ENCODE measurements at places on chromosomes 6 and 20.

GRCh38 chr6:110562316-110562915 is 86.0 kb upstream of the SLC22A16 start:
- DNase-seq, result no peak

DNA sequence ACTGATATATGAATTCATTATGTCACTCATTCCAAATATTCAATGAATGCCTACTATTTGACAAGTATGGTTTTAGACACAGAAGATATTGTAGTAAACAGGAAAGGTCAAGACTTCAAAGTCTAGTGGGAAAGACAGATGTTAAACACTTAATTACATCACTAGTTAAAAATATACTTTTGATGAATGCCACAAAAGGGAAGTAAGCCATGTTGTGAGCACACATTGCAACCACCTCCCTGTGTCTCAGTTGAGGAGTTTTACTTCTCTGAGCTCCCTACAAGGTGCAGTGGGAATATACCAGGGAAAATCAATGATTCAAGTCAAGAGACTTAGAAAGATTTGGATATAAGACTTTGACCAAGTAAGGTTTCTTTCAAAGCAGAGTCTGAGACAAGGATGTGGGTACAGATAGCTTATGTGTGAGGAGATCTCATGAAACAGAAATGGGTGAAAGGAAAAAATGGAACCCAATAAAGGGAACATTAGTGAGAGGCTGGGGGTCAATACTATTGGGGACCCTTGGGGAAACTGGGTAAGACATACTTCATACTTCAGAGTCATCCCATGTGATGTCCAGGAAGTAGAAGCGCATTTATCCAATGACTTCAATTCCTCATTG is 503.7 kb downstream of the KIF16B start:
- no peak for DNase-seq

- no peak for DNase-seq
Measured at GRCh38 chr6:392441-393390, 1.2 kb downstream of the IRF4 start.

DNA sequence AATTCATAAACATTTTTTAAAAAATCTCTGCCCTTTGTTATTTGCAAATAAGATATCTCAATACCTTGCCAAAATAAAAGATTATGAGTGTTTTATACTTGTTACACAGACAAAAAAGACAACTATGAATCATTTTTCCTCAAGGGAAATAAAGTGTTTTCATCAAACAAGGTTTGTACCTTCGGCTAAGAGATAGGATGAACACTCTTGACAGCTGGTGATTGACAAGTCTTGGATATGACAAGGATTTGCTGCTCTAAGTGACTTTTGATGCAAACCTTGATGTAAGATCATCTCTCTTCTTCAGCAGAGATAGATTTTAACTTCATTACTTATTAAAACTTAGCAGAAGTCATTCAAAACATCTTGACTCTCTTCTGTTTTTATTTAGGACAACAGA is 514.3 kb upstream of the IRAK1BP1 start:
- no peak for DNase-seq

- no peak for DNase-seq
Measured at GRCh38 chr6:38144365-38144945, 324.9 kb downstream of the ZFAND3 start.

DNA sequence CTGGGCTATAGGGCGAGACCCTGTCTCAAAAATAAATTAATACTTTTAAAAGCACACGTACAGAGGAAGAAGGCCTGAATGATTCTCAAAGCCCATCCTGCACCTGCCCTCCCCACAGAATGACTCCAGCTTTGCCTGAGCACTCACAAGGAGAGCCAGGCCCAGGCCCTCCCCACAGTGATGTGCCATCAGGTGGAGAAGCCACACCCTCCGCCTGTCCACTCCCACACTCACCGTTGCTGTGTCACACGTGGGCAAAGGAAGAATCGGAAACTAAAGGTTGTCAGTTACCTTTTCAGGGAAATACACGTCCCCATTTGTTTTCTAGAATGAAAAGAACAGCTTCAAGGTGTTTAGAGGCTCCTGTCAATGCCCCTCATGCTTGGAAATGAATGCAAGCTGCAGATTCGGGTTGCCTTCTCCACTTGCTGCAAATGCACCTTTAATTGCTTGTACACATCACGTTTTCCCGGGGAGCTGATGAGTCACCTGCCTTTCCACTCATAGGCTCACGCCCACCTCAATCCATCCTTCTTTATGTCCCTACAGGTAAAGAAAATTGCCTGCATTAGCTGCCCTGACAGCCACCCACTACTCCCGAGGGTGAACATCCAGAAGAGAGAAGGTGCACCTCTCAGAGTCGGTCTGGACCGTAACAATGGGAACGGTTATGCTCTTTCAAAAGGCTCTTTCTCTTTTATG is 45.5 kb upstream of the AFDN start:
- DNase-seq, result no peak

- DNase-seq, result no peak
Measured at GRCh38 chr6:135096403-135097130, 41.9 kb upstream of the HBS1L start.

DNA sequence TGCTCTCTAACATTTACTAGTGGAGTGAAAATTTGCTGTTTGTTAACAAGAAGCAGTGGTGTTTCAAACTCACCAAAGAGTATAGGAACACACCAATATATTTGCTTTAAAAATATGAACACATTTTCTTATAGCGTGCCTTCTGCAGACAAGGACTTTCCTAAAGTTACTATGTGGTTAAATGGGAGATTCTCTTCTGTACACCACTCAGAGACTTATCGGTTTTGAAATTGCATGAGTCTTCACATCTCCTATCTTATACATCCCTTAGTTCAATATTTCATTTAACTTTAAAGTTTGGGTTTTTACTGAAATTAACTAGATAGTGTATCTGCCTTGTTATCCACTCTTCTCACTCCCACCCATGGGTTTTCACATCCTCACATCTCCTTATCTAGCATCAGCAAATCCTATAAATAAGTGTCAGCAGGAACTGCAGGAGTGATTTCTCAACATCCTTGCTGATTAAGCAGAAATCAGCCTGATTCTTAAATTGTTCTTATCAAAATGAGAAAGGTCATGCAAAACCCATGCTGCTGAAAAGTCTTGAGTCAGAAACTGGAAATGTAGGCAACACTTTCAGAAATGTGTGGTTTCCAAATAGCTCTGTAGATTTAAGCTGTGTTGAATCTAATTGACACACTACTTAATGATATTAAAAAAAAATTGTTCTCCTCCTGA is 1075.6 kb upstream of the GJE1 start:
- DNase-seq, result no peak

GRCh38 chr6:36323062-36323461 is 13.6 kb downstream of the BNIP5 start:
- no peak for DNase-seq

- DNase-seq, result no peak
Measured at GRCh38 chr6:32459781-32460424, 20.2 kb downstream of the HLA-DRA start.

DNA sequence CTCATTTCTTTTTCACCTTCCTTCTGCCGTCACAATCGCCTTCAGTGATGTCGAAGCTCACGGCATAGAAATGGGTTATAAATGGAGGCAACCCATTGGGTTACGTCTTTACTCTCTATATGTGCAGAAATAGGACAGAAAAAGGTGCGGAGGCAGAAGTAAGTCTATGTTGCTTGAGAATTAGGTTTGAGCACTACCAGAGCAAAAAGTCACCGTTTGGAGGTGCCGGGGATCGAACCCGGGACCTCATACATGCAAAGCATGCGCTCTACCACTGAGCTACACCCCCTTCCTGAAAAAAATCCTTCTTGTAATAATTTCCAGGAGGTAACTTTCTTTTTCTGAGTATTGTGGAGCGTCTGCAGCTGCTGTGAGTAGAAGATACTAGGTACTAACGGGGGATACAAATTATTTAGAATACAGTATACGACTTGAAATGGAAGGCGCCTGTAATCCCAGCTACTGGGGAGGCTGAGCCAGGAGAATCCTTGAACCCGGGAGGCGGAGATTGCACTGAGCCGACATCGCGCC is 134.2 kb downstream of the TRIM27 start:
- peak; percentile 64 for DNase-seq

- no peak for DNase-seq
Measured at GRCh38 chr6:76790045-76790796, 673.1 kb downstream of the HTR1B start.

- DNase-seq, result no peak
Measured at GRCh38 chr20:41230136-41230535, 87.4 kb downstream of the ZHX3 start.

GRCh38 chr20:329851-330232 is 4.5 kb downstream of the SOX12 start:
- DNase-seq, result no peak

DNA sequence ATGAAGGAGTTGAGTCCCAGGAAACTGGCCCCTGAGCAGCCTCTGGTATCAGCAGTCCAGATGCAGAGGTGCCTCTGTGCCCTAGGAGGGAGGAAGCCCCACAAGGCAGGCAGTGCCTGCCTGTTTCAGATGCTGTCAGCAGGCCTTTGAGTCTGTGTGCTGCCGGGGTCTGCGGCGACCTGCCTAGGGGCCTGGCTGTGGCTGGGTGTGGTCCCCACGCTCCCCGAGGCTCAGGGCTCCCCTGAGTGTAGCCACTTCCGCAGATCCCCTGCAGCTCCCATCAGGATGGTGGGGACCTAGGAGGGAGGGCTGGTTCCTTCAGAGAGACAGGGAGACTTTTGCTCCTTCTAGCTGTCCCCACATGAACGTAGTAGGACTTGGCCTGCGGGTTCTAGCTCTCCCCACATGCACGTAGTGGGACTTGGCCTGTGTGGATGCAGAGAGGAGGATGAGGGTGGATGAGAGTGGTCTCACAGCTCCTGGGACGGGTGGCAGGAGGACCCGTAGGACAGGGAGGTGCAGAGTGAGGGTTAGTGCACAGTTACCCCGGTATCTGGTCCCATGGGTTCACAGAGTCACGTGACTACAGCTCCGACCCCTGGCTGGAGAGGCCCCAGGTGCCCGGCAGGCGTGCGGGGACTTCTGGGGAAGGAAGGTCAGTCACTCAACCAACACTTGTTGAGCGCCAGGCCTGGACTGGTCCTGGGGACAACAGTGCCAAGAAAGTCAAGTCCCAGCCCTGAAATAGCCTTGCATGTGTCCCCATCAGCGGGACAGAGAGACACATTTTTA is 41.0 kb downstream of the CDH4 start:
- DNase-seq, result no peak

- DNase-seq, result no peak
Measured at GRCh38 chr6:128598571-128598970, 78.2 kb upstream of the PTPRK start.

DNA sequence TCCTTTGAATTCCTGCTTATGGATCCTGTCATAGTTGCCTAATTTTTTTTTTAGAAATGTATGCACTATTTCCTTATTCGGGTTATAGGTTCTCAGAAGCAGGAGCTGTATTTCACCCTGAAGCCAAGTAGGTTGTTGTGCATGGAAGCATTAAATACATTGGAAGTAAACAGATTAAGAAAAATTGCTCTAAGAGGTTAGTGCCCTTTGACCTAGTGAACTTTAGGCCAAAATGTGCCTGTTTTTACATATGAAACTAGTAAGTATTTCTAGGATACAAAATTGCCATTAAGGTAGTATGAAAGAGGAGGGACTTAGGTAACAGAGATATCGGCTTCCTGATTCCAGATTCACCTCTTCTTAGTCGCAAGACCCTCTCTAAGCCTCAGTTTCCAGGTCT is 377.9 kb downstream of the SYNE1 start:
- DNase-seq, result no peak

- DNase-seq, result no peak
Measured at GRCh38 chr20:41135888-41136679, 1.3 kb upstream of the PLCG1 start.

GRCh38 chr6:137853569-137854213 is 13.4 kb upstream of the TNFAIP3 start:
- DNase-seq, result no peak

DNA sequence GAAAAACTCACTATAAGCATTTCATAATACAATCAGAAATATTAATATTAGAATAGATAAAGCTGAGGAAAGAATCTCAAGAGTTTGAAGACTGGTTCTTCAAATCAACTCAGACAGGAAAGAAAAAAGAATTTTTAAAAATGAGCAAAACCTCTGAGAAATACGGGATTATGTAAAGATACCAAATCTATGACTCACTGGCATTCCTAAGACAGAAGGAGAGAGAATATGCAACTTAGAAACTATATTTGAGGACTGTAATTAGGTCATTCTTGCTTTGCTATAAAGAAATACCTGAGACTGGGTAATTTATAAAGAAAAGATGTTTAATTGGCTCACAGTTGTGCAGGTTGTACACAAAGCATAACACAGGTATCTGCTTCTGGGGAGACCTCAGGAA is 665.1 kb downstream of the RNF144B start:
- no peak for DNase-seq

GRCh38 chr6:169965657-169966311 is 214.4 kb downstream of the ERMARD start:
- no peak for DNase-seq

GRCh38 chr20:54076259-54076658 is 5.9 kb upstream of the BCAS1 start:
- DNase-seq, result no peak

DNA sequence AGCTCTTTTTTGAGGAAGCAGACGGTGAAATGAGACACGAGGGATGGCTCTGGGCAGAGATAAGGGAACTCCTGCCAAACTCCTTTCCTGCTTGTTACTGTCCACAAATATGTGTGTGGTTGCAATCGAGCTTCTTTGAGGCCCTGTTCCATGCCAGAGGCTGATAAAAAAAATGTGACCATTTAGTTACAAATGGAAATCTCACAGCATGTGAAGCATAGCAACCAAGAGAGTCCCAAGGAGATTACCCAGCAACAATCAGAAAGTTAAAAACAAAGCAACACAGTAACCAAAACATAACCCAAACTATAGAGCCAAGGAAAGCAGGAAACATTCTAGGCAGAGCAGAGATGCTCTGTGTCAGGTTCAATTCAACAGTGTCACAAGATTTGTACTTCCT is 35.4 kb upstream of the HMGN3 start:
- no peak for DNase-seq

GRCh38 chr6:17093686-17094085 is 8.2 kb upstream of the STMND1 start:
- DNase-seq, result no peak

DNA sequence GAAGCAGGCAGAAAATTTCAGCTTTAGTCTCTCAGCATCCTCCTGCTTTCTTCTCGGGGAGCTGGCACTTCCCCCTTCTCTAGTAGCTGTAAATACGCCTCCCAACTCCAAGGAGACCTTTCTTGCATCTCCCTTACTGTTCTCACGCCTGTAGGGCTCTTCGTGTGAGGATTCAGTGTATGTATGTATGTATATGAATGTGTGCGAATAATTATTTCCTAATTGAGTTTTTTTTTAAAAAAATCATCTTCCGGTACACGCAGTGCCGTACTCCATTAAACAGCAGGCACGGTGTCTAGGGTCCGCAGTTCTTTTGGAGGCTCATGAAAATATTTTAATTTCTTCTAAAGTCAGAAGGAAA is 85.4 kb downstream of the HFE start:
- DNase-seq, result no peak

DNA sequence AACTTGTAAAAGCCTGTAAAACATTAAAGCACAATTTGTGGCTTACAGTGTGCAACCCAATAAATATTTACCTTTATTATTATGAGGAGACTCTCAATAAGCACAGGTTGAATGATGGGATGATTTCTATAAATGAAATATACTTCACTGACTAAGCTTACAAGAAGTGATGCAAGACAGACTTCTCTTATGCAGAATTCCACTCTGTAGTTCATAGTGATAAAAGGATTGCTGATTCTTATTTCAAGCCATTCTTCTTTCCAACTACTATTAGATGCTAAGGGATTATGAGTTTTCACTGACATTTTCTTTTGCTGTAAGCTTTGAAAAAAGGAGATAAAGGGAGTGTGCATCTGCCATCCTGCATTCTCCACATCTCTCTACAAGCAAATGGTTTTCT is 149.0 kb upstream of the ARG1 start:
- DNase-seq, result no peak

GRCh38 chr6:389622-390021 is 1.9 kb upstream of the IRF4 start:
- no peak for DNase-seq

Measured in stimulated activated effector memory CD8-positive, alpha-beta T cell treated with anti-CD3 and anti-CD28 coated beads, Interleukin-12 subunit alpha, Interleukin-12 subunit beta, amount 100 ng/mL, for 72 hours (primary cell).